ENCODE measurements at places on chromosomes 7 and 10.

GRCh38 chr10:127977357-127978009 is 70.6 kb downstream of the PTPRE start:
- peak; percentile 78 for DNase-seq

- no peak for DNase-seq
Measured at GRCh38 chr10:62856021-62856420, 39.9 kb upstream of the EGR2 start.

DNA sequence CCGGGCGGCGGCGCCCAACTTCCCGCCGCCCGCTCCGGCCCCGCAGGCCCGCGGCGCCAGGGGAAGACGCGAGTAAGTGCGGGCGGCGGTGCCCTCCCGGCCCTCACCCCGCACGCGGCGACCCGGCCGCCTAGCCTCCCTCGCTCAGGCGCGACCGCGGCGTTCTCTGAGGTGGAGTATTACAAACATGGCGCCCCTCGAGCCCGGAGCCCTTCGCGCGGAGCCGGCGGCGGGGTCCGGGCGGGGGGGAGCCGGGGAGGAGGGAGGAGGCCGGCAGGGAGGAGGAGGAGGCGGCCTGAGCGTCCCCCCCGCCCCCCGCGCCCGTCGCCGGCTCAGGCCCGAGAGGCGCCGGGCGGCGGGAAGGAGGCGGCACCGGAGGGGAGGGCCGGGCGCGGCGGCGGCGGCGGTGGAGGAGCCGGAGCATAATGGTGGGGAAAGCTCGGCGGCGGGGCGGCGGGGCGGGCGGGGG is at the start of gene ZMYND11:
Gene ZMYND11, plus strand, starts transcription at position 324 of the 469 bp plus-strand sequence. CDS start 44,558 bp downstream, outside the sequence.
- peak; percentile 84 for DNase-seq

- no peak for DNase-seq
Measured at GRCh38 chr10:20890009-20890408, 7.1 kb downstream of the NEBL start.

DNA sequence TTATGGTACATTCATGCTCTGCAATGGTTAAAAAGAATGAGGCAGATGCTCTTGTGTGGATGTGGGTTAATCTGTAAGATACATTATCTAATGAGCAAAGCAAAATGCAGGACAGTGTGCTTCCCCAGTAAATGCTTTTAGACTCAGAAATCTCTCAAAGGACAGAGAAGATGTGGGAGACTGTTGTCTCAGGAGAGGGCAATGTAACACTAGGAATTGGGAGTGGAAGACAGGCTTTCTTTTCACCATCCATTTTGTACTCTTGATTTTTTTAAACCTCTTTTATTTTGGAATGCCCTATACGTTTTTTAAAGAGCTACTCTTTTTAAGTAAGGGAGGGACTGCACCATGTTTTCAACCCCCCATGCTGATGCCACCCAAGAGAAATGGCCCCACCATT is 77.5 kb upstream of the ADAM12 start:
- no peak for DNase-seq

GRCh38 chr7:17512181-17512675 is 213.8 kb downstream of the AHR start:
- no peak for DNase-seq

DNA sequence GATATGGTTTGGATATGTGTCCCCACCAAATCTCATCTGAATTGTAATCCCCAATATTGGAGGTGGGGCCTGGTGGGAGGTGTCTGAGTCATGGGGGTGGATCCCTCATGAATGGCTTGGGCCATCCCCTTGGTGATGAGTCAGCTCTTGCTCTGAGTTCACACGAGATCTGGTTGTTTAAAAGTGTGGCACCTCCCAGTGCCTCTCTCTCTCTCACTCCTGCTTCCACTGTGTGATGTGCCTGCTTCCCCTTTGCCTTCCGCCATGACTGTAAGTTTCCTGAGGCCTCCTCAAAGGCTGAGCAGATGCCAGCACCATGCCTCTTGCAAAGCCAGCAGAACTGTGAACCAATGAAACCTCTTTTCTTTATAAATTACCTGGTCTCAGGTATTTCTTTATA is 4.8 kb upstream of the GCK start:
- DNase-seq = no peak

DNA sequence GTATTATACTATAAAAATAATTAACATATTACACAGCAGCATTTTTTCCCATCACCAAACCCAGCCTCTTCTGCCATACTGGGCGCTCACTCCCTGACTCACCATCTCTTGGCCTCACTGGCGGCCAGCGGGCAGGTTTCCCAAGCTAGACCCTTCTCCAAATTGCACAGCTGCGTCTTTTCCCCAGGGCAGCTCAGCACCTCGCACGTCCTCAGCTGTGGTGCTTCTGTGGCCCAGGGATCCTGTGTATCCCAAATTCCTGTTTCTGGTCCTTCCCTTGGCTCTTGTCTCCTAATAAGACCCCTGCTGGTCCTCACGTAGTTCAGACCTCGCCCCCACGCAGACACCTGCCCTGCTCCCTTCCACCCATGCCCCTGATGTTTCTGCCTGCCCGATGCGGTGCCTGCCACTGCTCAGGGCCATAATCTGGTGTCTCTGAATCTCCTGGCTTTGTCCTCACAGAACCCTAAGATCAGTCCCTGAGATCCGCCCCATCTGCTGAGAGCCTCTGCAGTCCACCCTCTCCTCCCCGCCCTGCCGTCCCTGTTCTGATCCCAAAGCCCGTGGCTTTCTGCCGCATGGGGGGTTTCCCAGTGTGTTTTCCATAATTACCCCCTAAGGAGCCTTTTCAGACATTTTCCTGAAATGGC is 290.1 kb downstream of the TCERG1L start:
- DNase-seq = no peak

- DNase-seq = no peak
Measured at GRCh38 chr7:88500131-88500530, 193.4 kb upstream of the STEAP4 start.

- DNase-seq = no peak
Measured at GRCh38 chr10:132850896-132851295, 64.9 kb upstream of the NKX6-2 start.

GRCh38 chr10:125284875-125285597 is 124.7 kb upstream of the CTBP2 start:
- DNase-seq = no peak

GRCh38 chr7:35700333-35700732 is 5.4 kb upstream of the HERPUD2 start:
- no peak for DNase-seq

- no peak for DNase-seq
Measured at GRCh38 chr10:13743101-13743693, 156.4 kb downstream of the PRPF18 start.

DNA sequence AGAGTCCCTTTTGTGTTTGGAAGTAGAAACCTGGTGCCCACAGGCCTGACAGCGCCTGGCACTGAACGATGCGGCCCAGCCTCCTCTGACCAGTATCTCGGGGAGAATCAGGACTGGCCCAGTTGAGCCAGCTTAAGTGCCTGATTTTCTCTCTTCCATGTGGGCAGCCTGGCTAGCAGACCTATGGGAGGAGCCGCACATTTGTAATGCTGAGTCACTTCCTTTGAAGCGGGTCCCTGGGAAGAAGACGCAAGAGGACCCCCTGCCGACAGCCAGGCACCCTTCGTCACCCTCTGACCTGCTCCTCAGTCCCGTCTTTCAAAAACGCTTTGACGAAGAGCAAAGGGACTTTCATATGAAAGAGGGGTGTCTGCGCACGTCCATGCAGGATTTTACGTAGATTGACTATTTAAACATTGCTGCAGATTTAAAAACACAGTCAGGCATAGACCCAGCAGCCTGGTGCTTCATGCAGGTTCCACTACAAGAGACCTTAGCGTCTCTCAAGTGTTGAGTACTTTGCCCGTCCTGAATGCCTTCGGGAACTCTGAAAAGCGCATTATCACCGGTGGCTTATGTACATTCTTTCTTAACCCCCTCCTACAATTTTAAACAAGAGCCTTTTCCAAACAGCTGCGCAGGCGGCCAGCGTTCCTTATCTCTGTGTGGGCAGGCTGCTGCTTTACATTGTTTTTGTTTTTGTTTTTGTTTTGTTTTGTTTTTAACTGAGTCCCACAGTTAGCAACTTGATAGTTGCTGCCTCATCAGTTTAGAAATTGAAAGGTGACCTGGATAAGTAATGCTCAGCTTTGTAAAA is 36.5 kb upstream of the AP5Z1 start:
- peak; percentile 79 for DNase-seq

- DNase-seq = no peak
Measured at GRCh38 chr7:135236727-135237126, 3.1 kb downstream of the STRA8 start.
